ENCODE measurements at places on chromosomes 16 and 17. TPM values are rescaled to one million over a fixed set of nuclear protein-coding genes. Genes with fewer than 3 reads are reported as not detected.

The C17orf78 gene
- polyA plus RNA-seq: not detected

DNA sequence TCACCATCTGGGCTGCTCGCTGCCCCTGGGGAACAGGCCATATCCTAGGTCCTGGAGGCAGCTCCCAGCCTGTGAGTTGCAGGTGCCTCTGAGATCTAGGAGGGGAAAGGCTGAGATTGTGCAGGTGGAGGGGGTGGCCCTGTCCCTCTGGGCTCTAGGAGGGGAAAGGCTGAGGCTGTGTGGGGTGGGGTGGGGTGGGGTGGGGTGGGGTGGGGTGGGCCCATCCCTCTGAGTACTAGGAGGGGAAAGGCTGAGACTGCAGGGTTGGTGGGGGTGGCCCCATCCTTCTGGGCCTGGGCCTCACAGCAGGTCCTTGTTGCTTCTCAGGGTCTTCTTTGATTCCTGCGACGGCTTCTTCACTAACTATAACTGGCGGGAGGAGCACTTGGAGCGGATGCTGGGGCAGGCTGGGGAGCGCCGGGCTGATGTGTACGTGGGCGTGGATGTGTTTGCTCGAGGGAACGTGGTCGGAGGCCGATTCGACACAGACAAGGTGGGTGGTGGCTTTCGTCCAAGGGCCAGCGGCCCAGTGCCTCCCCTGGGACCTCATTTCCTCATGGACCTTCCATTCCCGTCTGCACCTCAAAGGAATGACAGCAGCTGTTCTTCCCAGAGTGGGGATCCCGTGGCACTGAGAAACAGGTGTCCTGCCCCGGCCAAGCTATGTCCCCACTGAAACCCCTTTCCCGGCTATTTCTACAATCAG is 7.1 kb downstream of the ENGASE start:
- no peak overlapping the region for H3K4me3 ChIP-seq
- H3K27ac ChIP-seq: no peak overlapping the region
- DNase-seq: no peak
- no peaks in the 10 kb centered on the region for H3K4me1 ChIP-seq
- peaks cover 86% of the 10 kb centered on the region for H3K36me3 ChIP-seq
- no peaks in the 10 kb centered on the region for H3K27me3 ChIP-seq

DNA sequence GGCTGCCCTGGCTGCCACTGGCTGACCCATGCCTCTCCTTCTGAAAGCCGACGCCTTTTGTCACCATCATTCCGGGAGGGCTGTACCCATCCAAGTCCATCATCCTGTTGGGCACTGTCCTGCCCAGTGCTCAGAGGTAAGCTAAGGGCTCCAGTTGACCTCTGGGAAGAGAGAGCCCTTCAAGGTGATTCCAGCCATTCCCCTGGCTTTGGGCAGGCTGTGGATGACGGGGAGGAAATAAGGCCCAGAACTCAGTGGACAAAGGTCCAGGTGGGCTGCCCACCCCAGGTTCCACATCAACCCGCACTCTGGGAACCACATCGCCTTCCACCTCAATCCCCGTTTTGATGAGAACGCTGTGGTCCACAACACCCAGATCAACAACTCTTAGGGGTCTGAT is 45.8 kb downstream of the NOS2 start:
- no peak for DNase-seq
- H3K36me3 ChIP-seq: no peaks in the 10 kb centered on the region
- no peak overlapping the region for H3K4me3 ChIP-seq
- no peaks in the 10 kb centered on the region for H3K27me3 ChIP-seq

- no peaks in the 10 kb centered on the region for H3K36me3 ChIP-seq
- H3K27me3 ChIP-seq: no peaks in the 10 kb centered on the region
- DNase-seq: no peak
Observed at GRCh38 chr17:74918906-74919305, 4.1 kb downstream of the USH1G start.

Data from naive thymus-derived CD4-positive, alpha-beta T cell (primary cell).